ENCODE measurements at places on chromosomes 6 and 20.

GRCh38 chr6:118722829-118723813 lies 71.7 kb upstream of the CEP85L start:
- DNase-seq, result no peak

DNA sequence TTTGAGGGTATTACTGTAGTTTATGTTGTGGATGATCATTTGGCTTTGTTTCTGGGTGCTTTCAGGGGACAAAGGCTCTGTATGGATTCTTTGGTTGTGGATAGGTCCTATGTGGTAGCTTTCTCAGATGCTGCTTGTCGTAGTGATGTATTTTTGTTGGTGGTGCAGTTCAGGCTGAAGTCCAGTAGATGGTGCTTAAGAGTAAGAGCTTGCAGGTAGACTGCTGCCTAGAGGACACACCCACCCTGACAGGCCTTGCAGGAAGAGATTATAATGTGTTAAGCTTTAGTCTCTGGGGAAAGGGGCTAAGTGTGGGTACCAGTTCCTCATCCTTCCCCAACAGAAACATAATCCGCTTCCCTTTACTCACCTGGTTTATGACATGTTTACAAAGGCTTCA lies 62.6 kb upstream of the ADGRB3 start:
- no peak for DNase-seq

DNA sequence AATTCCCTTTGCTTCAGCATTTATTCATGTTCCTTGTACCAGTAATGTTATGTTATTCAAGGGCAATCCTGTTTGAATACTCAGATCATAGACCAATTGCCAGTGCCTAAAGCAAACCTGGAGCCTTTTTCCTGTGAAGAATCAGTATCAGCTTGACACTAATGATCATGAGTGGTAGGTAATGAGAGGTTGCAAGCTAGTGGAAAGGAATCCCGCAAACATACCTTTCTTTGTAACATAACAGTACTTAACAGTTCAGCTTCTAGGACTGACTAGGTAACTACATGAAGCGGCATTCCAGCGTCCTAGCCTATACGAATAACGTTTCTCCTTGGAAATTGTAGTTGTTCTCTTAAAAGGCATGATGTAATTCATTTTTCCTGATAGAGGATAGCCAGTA lies 253.7 kb downstream of the TMEM242 start:
- no peak for DNase-seq

- DNase-seq, result no peak
Observed at GRCh38 chr20:22052025-22052650, 346.7 kb downstream of the PAX1 start.

DNA sequence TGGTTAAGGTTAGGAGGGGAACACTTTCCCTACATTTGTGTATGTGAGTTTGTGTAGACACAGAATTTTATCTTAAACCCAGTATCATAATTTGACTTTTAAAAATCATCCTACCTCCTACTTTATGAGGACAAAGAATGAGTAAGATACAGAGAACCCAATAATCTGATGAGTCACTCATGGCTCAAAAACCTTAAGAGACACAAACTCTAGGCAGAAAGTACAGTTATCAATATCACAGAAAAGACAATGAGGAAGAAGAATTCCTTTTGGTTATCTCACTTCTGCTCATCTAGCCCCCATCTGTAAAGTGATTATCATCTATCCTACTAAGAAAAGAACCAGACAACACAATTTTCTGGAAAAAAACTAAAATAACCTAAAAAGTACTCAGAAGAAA lies 87.7 kb downstream of the EPB41L2 start:
- DNase-seq, result no peak

GRCh38 chr6:130431346-130431852 lies 65.6 kb downstream of the TMEM200A start:
- no peak for DNase-seq

DNA sequence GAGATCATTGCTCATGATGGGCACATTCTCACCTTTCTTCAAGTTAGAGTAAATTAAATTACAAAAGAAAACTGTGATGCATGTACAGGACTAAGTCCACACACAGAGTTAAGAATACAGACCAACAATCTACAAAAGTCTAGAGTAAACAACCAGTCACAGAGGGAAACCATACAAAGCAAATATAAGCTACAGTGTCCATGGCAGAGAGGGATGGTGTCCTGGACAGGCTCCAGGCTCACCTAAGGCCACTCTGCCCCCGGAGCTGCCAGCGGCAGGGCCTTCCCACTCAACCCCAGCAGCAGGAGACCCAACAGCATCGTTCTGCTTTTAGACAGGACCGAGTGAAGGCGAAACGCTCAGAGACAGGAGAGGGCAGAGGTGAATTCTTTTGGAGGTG lies 16.0 kb downstream of the PDE10A start:
- DNase-seq, result no peak

GRCh38 chr20:35709259-35709658 lies 10.1 kb downstream of the ROMO1 start:
- no peak for DNase-seq

DNA sequence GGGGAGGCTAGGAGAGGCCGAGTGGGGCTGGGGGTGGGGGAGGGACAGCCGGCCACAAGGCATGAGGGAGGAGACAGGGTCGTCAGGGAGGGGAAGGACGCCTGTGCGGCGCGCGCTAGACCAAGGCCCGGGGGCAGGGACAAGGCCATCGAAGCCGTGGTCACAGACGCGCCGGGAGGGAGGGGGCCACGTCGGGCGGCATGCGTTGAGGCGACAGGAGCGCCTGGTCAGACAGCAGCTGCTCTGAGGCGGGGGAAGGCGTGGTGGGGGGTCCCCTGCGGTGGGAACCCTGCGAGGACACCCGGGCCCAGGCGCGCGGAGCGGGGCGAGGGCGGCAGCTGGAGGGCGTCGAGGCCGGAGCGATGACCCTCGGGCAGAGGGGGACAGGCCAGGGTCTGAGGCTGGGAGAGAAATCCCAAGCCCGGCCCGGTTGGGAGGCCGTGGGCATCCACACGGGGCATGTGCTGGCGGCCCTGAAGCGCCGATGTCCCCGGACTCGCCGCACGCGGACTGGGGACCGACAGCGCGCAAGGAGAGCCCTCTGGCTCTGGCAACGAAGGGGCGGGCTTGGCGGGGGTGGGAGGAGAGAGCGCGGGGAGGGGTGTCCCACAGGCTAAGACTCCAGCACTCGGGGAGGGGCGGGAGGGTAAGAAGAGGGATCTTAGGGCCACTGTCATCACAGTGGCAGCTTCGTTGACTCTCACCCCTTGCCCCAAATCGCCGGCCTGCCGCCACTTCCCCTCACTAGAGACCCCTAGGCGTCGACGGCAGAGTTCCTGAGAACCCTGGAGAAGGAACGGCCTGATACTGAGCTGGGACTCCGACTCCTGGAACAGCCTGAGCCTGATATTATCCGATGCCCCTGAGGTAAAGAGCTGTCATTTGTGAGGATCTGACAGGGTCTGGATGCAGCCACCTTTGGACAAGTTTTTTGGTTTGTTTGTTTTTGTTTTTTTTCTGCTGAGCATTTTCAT lies 5.0 kb downstream of the TMEM239 start:
- no peak for DNase-seq

- DNase-seq, result no peak
Observed at GRCh38 chr6:74250161-74250818, 554.3 kb downstream of the CD109 start.

DNA sequence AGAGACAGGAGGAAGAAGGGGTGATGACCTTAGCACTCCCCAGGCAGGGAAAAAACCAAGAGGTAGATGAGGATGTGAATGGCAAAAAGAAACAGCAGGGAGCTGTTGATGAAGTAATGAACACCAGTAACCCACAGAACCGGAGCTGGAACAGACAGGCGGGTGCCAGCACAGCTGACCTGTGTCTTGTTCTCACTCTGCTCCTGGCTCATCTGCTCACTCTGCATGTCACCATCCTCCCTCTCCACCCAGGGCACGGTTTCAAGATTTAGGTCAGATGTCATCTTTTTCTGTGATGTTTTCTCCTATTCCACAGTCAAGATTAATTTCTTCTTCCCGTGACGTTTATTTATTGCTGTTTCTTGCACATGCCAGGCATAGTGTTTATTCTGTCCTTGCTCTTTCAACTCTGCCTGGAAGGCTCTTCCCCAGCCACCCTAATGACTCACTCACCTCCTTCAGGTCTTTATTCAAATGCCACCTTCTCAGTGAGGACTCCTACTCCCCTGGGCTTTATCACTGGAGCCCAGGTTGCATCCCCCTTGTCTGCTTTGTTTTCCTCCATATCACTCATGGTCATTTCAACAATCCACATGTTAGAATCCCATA lies 164.5 kb upstream of the HDAC2 start:
- DNase-seq, result no peak

- DNase-seq, result no peak
Observed at GRCh38 chr6:143949962-143950361, 58.1 kb downstream of the PLAGL1 start.

DNA sequence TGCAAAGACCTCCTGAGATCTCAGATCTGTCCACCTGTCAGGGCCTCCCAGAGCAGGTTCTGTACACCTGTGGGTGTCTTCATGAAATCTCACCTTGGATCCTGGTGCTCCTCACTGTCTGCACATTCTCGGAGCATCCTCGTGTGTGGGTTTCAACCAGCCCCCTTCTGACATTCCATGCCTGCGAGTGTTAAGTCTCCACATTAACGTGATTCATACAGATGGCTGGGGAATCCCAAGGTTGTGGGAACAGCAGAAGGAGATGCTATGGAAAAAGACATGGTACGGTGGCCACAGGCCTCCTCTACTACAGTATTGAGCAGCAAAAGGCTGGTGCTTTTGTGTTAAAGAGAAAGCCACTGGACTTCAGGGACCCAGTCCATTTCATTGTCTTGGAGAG lies 556.5 kb downstream of the DHX35 start:
- no peak for DNase-seq

GRCh38 chr20:50415021-50415515 lies 95.1 kb upstream of the PTPN1 start:
- no peak for DNase-seq

DNA sequence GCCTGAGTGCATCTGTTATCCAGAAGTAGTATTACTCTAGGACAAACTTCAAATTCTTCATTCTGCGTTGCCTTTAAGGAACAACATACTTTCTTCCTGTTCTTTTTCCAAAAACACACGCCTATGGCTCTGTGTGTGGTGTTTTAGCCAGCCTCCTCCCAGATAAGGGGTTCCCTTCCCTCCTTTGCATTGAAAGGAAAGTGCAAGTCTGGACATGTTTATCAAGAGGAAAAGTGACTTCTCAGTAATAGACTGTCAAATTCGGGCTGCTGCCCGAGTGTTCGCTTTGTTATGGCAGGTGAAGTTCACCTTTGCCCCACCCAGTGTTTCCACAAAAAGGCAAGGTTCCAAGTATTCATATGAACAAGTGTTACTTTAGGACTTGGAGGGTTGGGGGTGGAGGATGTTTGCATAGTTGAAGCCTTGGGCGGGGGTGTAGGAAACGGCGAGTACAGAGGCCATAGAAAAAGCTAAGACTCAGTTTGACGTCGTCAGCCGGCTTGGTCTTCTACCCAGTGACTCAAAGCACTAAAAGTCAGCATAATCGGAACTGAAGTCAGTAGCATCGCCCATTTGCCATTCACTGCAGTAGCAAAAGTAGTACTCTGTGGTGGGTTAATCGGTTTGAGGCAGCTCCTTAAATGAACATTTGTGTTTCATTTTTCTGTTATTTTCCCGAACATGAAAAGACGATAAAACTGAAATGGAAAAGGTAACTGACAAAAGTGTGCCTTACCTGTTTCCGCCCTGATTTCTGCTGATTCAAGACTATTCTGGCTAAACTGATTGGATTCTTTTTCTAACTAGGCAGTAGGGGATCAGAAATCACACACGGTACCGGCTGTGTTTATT lies 12.5 kb downstream of the PRDM1 start:
- DNase-seq, result no peak
